ENCODE measurements at places on chromosomes 13 and 19. TPM values are rescaled to one million over a fixed set of nuclear protein-coding genes. Genes with fewer than 3 reads are reported as not detected.

Gene ACTMAP
- 13.0 TPM for polyA plus RNA-seq

Gene GPR12
- polyA plus RNA-seq: not detected

Gene ZNF761
- 14.0 TPM for polyA plus RNA-seq

Gene MRPS31
- polyA plus RNA-seq: 43.4 TPM

Gene NANOS2
- 0.08 TPM for polyA plus RNA-seq
